Caki2 (cell line): ENCODE measurements at places on chromosomes 3 and 15. TPM values are rescaled to one million over a fixed set of nuclear protein-coding genes. Genes with fewer than 3 reads are reported as not detected.

GP5 gene
- total RNA-seq, result not detected in 2 replicates

ACOX2 gene
- 2.0 TPM in 1 of 2 replicates, not detected in the other for total RNA-seq

MME gene
- 0.12 and 0.88 TPM in 2 replicates for total RNA-seq

DNA sequence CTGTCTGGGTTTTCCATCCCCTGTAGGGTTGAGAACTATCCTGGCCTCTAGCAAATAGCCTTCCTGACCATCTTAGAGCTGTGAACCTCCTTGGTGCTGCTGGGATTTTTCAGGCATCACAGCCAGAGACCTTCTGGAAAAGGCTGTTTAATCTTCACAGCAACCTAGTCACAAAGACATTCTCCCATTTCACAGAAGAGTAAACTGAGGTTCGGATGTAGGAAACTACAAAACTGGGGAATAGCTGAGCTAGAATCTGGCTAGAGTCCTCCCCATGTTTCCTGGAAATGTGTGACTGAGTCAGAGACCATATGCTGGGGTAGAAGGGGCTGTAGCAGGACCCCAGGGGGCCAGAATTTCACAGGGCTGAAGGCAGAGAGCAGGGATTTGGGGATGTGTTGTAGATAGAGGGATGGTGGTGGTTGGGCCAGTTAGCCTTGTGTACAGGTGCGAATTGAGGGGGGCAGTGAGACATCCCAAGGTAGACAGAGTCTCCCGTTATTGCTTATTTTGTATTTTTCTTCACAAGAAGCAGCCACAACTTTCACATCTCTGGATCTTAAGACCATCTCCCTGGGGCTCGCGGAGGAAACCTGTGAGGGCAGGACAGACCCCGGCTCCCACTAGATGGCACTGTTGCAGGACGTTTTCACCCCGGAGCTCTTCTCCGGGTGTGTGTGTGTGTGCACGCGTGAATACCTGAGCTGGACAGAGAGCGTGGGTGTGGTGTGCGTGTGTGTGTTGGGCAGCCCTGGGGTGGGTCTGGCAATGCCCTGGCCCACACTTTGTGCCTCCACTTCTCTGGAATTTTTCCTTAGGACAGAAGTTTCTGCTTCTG is 66.9 kb upstream of the PRR23C start:
- peak; percentile 52 for DNase-seq

- DNase-seq, result peak; percentile 81
Observed at GRCh38 chr3:11643605-11644087, at the start of gene VGLL4. Gene VGLL4, minus strand, starts transcription at chr3:11643915. Its CDS starts 397 bp downstream, at chr3:11643518.

DNA sequence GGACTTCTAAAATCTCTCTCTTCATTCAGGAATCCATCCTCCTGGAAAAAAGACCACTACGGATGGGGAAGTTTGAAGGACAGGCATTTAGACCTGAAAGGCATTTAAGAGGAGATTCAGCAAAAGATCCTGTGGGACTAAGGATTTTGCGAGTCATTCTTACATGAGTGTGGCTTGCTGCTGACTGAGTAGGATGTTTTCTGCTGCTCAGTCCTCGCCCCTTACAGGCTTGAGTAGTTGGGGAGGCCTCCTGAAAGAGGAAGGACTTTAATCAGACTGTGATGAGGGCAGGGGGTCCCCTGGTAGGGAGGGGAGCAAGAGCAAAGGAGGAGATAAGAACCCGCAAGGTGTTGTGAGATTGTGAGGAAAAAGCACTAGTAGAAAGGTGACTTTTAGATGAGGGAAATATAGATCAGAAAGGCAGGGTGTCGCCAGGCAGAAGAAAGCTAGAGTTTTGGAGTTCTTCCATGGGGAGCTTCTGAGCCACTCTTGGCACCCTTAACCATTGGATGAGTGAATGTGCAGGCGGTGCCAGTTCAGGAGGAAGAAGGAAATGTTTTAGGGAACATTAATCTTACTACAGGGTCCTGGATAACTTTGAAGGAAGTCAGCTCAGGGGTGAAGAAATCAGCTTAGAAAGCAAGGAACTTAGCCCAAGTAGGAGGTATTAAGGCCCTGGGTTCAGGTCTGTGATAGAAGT is 171.1 kb downstream of the RORA start:
- no peak for DNase-seq

- no peak for DNase-seq
Observed at GRCh38 chr3:111734652-111735051, 124.4 kb upstream of the PHLDB2 start.

DNA sequence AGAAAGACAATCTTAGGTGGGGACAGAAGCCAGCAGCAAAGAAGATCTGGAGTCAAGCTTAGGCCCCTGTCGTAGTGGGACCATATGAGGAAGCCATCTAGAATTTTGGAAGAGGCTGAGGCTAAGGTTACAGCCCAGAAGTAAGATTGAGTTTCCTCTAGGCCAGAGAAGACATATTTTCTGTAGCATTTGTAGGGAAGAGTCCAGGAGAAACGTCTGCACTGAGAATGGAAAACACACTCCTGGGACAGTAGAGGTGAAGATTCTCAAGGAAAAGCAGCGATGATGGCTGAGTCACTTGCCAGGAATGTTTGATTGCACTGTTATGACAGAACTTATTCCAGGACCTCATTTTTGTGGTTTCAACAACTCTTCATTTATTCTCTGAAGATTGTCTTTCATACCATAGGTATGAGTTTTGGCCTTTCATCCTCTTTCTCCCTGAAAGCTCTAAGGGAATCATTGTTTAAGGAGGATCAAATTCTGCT is 107.2 kb downstream of the GTPBP8 start:
- peak; percentile 66 for DNase-seq

DNA sequence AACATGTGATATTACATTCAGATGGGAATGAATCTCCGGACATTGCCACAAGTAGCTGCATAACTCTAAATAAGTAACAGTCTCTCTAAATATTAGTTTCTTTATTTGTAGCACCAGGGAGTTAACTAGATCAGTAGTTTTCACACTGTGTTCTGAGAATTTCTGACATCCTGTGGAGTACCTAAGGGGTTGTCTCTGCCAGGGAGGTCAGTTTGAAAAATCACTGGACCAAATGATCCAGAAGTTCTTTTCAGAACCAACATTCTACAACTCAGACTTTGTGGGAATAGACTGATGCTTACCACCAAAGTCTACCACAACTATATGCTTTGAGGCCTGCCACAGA is 9.0 kb upstream of the ILDR1 start:
- no peak for DNase-seq
